Immature natural killer cell (primary cell): ENCODE measurements at places on chromosomes 5 and 9. TPM values are rescaled to one million over a fixed set of nuclear protein-coding genes. Genes with fewer than 3 reads are reported as not detected.

The NRG2 gene
- 0.21 TPM for polyA plus RNA-seq

The IFNA2 gene
- polyA plus RNA-seq: not detected

The FOXD4L5 gene
- not detected for polyA plus RNA-seq

The PIP5K1B gene
- not detected for polyA plus RNA-seq

The TYRP1 gene
- not detected for polyA plus RNA-seq

The ANKRD55 gene
- not detected for polyA plus RNA-seq

The DND1 gene
- not detected for polyA plus RNA-seq

The TMEM252 gene
- polyA plus RNA-seq: not detected

The PDE6A gene
- polyA plus RNA-seq: not detected

The SNCB gene
- polyA plus RNA-seq: 0.26 TPM

The IL31RA gene
- polyA plus RNA-seq: not detected

The PDZD2 gene
- polyA plus RNA-seq: not detected

The PCDHB16 gene
- not detected for polyA plus RNA-seq

The BRD8 gene
- 32.0 TPM for polyA plus RNA-seq

The NSMF gene
- polyA plus RNA-seq: 9.6 TPM

The BARHL1 gene
- not detected for polyA plus RNA-seq

The GPR107 gene
- polyA plus RNA-seq: 3.4 TPM

The PCDHGA10 gene
- polyA plus RNA-seq: 0.43 TPM

The SLC6A18 gene
- not detected for polyA plus RNA-seq

The CENPP gene
- polyA plus RNA-seq: 4.5 TPM

The DDX4 gene
- not detected for polyA plus RNA-seq

The PRELID2 gene
- polyA plus RNA-seq: 1.4 TPM

The C5orf52 gene
- polyA plus RNA-seq: not detected

The SYNPO gene
- polyA plus RNA-seq: not detected

The HSD17B3 gene
- polyA plus RNA-seq: not detected

The SLC28A3 gene
- not detected for polyA plus RNA-seq

The PPP2R2B gene
- 62.3 TPM for polyA plus RNA-seq
